CD8-positive, alpha-beta T cell (primary cell): ENCODE measurements at places on chromosomes 4 and X.

- no peak for DNase-seq
Observed at GRCh38 chrX:55731826-55732225, 14.3 kb downstream of the RRAGB start.

DNA sequence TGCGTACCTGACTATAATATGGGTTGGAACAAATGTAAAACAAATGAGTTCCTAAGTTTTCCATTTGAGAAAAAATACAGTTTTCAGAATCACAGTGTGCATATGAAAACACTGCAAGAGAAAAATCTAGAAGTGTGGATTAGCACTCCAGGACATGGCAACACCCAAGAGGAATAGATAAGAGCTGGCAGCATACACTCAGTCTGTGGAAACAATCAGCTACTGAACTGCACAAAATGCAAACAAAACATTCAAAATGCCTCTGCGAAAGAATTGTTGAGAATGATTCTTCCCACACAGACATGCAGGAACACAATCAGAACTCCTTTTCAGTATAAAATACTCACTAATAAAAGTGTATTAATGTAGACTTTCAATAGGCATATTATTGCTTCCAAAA is 39.9 kb downstream of the ATP8A1 start:
- no peak for DNase-seq

GRCh38 chr4:11298451-11298850 is 130.2 kb downstream of the HS3ST1 start:
- no peak for DNase-seq

- DNase-seq: no peak
Observed at GRCh38 chr4:184457535-184458249, 16.7 kb downstream of the IRF2 start.

DNA sequence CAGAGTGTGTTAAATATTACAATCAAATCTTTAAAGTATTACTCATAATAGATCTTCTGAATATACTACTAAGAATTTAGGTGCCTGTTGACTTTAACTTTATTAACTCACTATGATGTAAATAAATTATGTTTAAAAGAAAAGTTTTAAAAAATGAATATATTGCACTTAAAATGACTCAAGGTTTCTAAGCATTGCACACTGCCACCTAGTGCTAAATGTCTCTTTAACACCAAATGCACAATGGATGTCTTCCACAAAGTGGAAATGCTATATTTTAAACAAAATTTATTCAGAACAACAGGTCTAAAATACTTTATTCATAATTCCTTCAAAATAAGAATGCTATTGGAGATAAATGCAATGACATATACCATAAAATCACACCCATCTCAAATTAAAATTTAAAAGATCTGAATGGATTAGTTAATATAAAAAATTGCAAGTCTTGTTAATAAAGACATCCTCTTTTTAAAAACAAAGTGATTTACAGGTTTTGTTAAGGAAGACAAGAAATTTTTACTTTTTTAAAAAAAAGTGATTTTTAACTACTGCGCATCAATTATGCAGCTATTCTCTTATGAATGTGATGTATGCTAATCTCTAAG is 5.5 kb downstream of the INPP4B start:
- peak; percentile 43 for DNase-seq

GRCh38 chr4:110631584-110632505 is 9.0 kb upstream of the PITX2 start:
- no peak for DNase-seq

DNA sequence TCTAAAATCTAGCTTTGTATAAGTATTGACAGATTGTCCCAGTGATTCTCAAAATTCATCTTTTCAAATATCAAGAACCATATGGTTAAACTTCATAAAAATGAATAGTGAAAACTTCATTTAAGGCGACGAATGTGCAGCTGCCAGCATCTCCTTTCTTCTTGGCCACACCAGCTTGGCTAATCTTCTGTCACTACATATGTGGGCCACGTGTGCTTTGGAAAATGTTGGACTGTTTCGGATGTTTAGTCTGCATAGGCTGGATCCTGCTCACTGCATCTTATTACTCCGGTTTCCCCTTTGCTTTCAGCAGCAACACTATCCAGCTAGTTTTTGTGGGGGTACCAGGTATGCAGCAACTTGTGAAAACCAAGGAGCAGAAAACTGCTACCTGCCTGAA is 221.9 kb downstream of the BMPR1B start:
- DNase-seq: no peak

GRCh38 chrX:70139736-70140135 is 6.5 kb downstream of the IGBP1 start:
- DNase-seq: no peak

- no peak for DNase-seq
Observed at GRCh38 chr4:138389976-138390685, 148.0 kb upstream of the SLC7A11 start.

DNA sequence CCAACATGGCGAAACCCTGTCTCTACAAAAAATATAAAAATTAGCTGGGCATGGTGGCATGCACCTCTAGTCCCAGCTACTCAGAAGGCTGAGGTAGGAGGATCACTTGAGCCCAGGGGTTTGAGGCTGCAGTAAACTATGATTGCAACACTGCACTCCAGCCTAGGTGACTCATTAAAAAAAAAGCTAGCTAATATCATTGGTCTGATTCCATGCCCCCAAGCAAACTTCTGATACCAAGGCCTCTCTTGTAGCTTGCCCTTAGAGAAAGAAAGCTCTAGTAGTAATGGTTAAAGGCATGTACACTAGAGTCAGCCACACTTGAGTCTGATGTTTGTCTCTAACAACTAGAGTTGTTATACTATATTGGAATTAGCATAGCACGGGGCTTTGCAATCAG is 32.6 kb upstream of the PHF8 start:
- no peak for DNase-seq

DNA sequence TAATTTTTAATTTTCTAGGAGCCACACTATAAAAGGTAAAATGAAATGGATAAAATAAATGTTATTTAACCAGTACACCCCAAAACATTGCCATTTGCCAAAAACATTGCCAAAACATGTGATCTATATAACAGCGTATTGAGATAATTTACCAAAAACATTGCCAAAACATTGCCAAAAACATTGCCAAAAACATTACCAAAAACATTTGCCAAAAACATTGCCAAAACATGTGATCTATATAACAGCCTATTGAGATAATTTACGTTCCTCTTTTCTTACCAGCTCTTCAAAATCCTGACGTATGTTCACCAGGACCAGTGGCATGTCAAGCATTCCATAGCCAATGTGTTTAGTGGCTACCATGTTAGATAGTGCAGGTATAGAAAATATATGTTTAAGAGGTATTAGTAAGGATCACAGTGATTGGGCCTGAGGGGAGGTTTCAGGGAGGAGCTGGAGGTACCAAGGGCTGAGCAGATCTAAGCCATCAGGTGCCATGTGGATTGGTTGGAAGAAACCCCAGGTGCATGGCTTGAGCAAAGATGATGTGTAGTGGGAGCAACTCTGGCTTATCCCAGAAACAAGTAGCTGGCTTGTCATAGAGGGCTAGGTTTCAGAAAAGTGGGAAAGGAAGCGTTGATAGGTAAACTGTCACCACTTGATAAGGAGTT is 42.6 kb downstream of the RAPGEF2 start:
- no peak for DNase-seq

DNA sequence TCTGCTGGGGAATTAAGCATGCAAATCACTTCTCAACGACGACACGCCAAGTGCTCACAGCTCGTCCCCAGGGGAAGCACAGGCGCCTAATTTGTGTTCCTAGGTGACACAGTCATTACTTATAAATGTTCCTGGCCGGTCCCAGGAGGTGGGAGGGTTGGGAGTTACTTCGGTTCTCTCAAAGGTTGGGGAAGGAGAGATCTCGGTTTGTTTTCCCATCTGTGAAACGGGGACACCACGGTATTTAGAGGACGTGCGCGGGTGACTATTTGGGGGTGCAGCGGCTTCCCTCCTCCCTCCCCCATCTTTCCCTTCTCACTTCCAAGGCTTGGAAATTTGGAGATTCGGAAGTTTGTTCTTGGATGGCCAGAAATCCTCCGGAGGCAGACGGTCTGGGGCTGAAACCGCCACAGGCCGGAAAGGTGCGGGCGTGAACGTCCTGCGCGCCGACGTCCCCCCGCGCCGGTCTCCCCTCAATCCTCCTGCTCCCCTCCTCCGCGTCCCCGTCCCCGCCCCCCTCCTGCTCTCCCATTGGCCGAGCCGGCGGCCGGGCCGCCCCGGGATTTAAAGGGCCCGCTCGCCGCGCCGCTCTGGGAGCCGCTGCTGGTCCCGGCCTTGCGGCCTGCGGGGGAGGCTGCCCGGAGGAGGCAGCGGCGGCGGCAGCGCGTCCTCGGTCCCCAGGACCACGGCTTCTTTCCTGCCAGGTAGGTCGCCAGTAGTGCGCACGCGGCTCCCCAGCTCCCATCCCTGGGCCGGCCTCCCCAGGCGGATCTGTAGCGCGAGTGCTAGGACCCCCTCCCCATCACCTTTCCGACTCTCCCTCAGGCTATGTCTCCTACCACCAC is at the start of gene PORCN:
TSS of gene PORCN (plus strand) at position 593 of the 845 bp plus-strand sequence. CDS start 829 bp downstream, outside the sequence.
- DNase-seq: peak; percentile 81

DNA sequence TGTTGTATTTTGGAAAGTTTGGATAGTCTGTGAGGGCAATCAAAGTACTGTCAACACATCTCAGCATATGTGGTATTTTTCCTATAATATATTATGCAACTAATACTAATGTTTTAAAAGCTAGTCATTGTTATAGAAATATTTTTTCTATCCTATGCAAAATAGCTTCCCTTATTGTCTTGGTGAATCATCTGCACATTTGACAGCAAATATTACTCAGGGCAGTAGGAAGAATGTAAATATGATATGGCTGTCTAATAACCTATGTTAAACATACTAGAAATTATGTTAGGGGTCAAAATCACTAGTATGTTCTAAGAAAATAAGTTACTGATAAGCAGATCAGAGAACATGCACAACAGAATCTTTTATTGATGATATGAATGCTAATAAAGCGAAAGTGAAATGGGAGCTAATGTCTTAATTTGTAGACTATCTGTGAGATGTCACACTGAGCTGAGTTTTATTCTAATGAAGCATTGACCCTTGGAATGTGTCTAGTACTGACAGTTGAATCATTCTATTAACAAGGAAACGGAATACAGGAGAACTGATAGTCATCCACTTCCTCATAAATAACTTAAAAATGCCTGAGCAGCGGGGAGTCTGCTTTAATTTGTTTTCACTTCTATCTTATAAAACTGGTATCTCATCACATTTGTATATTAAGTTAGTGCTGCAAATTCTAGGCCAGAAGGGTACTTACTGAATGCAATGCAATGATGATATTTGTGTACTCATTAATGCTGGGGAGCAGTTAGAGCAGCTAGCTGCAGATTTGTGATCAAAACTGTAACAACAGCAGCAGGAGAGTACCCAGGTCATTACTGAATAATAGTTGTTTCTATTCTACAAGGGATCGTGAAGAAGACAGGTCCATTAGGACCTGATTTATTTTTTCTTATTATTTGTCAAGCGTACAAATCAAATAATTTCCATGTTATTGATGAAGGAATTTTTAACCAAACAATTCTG is 440.3 kb upstream of the AADAT start:
- DNase-seq: no peak

DNA sequence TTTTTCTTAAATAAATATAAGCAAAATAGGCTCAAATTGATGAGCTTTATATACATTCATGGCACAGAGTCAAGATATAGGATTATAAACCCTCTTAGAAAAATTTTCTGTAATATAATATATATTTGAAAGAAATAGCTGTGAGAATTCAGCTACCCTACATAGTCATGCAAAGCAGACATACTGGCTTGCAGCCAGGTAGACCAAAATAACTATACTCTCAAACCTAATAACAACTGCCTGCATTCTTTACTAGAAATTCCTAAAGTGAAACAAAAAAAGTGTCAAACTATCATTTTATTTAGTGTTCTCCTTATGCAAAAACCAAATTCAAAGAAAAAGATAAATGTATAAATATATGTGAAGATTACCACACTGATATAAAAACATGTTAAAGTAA is 1390.2 kb downstream of the C4orf33 start:
- no peak for DNase-seq

DNA sequence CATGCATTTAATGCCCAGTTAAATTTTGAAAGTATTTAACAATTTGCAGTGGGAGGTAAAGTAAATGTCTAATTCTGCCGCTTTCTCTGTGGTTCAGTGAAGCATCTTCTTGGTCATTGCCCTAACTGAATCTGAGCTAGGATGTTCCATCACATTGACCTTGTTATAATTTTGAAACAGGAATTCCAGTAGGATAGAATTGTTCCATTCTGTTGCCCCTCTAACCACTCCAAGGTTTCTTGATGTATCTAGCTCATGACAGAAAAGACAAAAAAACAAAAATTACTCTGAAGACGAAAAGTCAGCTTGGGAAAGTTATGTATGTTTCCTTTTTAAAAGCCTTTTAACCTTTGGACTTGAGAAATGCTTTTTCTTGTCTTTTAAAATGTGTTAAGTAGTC is 297.0 kb upstream of the FAT1 start:
- DNase-seq: no peak

DNA sequence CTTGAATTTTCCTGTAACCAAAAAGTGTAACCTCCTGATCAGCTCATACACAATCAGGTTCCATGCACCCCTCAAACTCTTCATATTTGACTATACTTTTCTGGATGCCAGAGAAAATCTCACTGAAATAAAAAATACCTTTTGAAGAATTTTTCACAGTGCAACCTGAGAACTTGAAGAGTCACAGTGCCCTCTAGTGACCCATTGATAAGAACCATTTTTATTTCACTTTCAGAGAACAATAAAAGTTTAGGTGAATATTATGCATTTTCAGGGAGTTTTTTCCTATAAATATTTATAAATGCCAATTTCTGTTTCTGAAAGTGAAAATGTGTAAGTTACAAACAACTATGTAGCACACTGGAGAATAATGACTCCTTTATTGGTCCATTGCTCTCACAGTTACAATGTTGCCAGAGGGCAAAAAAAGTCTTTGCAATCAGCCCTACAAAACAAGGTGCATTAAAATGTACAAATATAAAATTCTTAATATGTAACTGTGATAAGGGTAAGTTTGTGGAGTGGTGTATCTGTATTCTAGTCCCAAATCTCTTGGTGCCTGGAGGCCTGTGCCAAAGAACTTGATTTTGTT is 153.6 kb upstream of the INTU start:
- peak; percentile 1 for DNase-seq

DNA sequence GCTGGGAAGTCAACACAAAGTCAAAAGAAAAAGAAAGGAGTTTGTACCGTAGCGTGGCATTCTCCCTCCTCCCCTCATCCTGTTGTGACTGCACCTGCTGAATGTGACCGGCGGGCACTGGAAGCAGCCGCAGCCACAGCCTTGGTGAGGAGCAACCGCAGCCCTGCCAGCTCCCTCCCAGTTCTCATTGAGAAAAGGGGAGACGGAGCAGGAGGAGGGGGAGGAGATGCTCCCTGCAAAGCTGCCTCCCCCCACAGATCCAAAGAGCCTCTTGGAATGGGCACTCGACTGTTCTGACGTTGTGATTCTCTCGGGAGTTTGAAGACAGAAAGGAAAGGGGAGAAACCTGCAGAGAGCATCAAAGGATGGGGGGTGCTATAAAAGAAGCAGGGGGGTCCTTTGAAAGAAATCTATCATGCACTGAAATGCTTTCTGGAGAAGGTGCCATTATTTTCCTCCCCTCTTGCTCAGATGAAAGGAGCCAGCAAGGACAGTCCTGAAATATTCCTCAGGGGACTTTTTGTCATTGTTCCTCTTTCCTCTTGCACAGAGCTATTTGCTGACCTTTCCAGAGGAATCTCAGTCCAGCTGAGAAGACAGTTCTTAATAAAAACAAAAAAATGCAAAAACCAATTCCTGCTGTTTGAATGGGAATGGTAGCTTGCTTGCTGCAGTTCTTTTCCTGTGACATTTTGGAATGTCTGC is 429.7 kb downstream of the MAPK10 start:
- DNase-seq: no peak

- DNase-seq: no peak
Observed at GRCh38 chrX:1397441-1398270, 5.7 kb upstream of the SLC25A6 start.
